ENCODE measurements at places on chromosomes 2 and 18.

- no peak for DNase-seq
These were observed 5.9 kb upstream of the CNNM3 start for GRCh38 chr2:96809951-96810782.

DNA sequence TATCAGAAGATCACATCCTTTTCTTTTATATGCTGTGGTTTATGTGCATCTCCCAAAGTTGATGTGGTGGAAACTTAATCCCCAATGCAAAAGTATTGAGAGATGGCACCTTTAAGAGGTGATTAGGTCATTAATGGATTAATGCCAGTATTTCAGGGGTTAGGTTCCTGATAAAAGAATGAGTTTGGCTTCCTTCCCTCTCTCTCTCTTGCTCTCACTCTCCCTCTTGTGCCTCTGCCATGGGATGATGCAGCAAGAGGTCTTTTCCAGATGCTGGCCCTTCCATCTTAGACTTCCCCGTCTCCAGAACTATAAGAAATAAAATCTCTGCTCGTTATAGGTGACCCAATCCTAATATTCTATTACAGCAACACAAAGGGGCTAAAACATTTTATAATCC, 85.0 kb downstream of the TTC27 start:
- DNase-seq = no peak

- no peak for DNase-seq
These were observed 17.5 kb downstream of the NCAPH start for GRCh38 chr2:96353032-96353561.

DNA sequence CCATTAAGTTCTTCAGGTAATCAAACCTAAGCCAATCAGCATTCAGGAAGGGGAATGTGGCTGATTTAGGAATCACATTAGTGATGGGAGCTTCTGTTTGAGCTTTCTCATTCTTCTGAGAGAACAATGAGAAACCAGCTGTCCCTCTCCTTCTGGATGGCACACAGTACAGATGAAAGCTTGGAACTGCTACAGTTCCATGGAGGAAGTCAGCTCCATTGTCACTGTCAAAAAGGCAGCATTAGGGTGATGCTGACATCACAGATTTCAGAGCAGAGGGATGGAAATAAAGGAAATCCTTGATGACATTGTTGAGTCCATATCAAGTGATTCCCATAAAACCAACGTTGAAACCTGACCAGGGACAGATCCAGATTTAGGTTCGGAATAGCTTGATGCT, 36.1 kb upstream of the ACYP2 start:
- DNase-seq = no peak

DNA sequence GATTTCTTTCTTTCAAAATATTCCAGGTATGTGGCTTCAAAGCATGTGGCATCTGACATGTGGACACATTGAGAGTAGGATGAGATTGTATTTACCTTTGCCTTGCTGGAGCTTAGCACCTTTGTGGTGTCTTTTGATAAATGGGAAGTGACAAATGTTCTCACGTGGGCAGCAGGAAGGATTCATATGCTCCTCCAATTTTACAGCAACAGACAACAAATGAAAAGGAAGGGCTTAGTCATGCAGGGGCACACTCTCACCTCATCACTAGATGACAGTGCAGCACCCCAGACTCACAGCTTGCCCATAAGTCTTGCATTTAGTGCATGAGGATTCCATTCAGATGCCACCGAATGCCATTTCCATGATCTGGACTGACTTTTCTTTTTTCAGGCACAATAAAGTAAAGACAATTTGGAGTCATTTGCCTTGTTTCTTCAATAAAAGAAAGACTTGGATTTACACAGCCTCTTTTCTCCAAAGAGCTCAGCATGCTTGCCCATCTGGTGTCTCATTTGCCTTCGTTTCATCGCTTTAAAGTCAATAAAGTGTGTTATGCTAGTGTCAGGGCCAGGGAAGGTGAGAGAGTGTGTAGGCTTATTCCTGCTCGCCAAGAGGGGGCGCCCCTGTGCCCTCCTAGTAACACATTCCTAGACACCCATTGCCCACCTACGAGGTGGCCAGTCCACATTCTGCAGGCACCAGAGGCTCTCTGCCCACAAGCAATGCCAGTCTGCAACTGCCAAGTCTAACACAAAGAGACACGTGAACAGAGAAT, 39.6 kb upstream of the DAPL1 start:
- no peak for DNase-seq

- no peak for DNase-seq
These were observed 69.3 kb upstream of the YWHAQ start for GRCh38 chr2:9700109-9700495.

Measured in stimulated activated CD4-positive, alpha-beta T cell treated with anti-CD3 and anti-CD28 coated beads, Interleukin-1b, Interleukin-23, amount 100 ng/mL, for 4 hours (primary cell).